Vein endothelial cell (primary cell): ENCODE measurements at places on chromosomes 16 and 17. TPM values are rescaled to one million over a fixed set of nuclear protein-coding genes. Genes with fewer than 3 reads are reported as not detected.

The CBLN1 gene
- total RNA-seq = not detected in 2 replicates

The FSCN2 gene
- 0.57 and 1.3 TPM in 2 replicates for total RNA-seq

The ZNF750 gene
- 0.10 TPM in 1 of 2 replicates, not detected in the other for total RNA-seq

The HOXB8 gene
- total RNA-seq = 1.4 and 4.2 TPM in 2 replicates

The UBALD2 gene
- 8.4 and 11.1 TPM in 2 replicates for total RNA-seq
